ENCODE measurements at places on chromosomes 4 and X.

GRCh38 chr4:23484689-23485088, 405.2 kb downstream of the PPARGC1A start:
- peaks cover 4% of the 10 kb centered on the region for H3K4me1 ChIP-seq
- DNase-seq, result no peak
- no peak overlapping the region for H3K4me3 ChIP-seq

DNA sequence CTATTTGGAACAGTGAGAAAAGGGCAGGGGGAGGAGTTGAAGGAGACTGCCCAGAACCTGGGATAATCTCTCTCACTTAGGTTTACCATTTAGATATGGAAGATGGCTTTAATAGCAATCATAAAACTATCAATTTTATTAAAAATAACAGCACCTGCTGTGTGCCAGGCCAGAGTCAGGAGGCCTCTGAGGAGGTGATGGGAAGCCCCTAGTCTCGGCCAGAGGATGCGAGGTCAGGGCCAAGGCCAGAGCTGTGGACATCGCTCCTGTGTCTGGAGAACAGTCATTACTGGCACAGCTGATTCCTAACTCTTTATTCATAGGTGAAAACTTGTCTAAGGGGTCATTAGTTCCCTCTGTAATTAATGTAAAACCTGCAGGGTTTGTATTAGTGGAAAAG, 4.2 kb upstream of the IQSEC2 start:
- no peak for DNase-seq
- peaks cover 27% of the 10 kb centered on the region for H3K4me1 ChIP-seq
- H3K36me3 ChIP-seq, result no peaks in the 10 kb centered on the region
- no peaks in the 10 kb centered on the region for H3K27me3 ChIP-seq
- no peak overlapping the region for H3K4me3 ChIP-seq

- no peaks in the 10 kb centered on the region for H3K36me3 ChIP-seq
- H3K27me3 ChIP-seq, result no peaks in the 10 kb centered on the region
- DNase-seq, result no peak
- peaks cover 2% of the 10 kb centered on the region for H3K4me1 ChIP-seq
- H3K27ac ChIP-seq, result no peak overlapping the region
These were observed 179.6 kb upstream of the SPRY1 start for GRCh38 chr4:123216946-123217345.

GRCh38 chr4:150318527-150318926, 240.3 kb downstream of the DCLK2 start:
- no peak for DNase-seq
- no peak overlapping the region for H3K4me3 ChIP-seq
- peaks cover 4% of the 10 kb centered on the region for H3K4me1 ChIP-seq
- no peaks in the 10 kb centered on the region for H3K27me3 ChIP-seq
- no peak overlapping the region for H3K27ac ChIP-seq

- H3K4me1 ChIP-seq, result no peaks in the 10 kb centered on the region
- H3K4me3 ChIP-seq, result no peak overlapping the region
These were observed 2.6 kb upstream of the DOCK11 start for GRCh38 chrX:118493016-118493415.

GRCh38 chr4:26094076-26094475, 180.1 kb downstream of the SMIM20 start:
- H3K4me1 ChIP-seq, result no peaks in the 10 kb centered on the region
- H3K27me3 ChIP-seq, result no peaks in the 10 kb centered on the region
- no peak overlapping the region for H3K27ac ChIP-seq
- H3K4me3 ChIP-seq, result no peak overlapping the region
- no peaks in the 10 kb centered on the region for H3K36me3 ChIP-seq

- H3K4me3 ChIP-seq, result no peak overlapping the region
- H3K36me3 ChIP-seq, result no peaks in the 10 kb centered on the region
- no peaks in the 10 kb centered on the region for H3K4me1 ChIP-seq
- no peaks in the 10 kb centered on the region for H3K27me3 ChIP-seq
- DNase-seq, result no peak
These were observed 899.3 kb downstream of the STIM2 start for GRCh38 chr4:27759611-27760575.
